ENCODE measurements at places on chromosomes 11 and 22.

DNA sequence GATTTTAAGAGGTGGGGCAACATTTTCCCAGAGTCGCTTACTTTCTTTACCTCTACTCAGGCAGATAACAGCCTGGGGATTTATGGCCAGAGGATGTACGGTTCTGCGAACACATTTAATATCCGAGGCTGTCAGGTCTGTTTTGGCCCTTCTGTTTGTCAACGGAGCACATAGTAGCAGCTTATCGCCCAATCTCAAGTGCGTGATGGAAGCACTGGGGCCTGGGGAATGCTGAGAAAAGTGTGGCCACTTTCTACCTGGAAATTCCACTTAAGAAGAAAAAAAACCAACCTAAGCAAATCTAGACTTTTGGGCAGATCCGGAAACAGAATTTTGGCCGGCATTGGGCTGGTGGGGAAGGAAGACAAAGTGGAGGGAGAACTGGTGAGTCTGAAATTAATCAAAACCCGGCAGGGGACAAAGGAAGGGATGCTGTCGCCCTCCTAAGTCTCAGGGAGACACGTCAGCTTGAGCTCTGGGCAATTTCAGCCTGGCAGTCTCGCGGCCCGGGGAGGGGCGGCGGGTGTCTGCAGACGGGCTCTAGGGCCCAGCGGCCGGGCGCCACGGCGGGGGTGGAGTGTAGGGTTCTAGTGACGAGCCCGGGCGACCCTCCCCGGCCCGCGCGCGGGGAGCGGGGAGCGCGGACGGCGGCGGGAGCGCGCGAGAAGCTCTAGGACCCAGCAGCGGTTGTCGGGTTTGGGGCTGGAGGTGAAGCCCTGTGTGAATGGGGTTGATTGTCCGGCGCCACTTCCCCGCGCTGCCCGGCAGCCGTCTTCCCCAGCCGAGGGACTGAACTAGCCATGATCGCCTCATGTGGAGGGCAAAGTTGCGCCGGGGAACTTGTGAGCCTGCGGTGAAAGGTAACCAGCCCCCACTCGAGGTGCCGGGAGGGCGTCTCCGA, at the start of gene AMOTL1:
Gene AMOTL1, plus strand, starts transcription at position 656 of the 901 bp plus-strand sequence. Its CDS starts 156 bp downstream, at position 812.
- peak; percentile 42 for DNase-seq

GRCh38 chr11:12075822-12076821, 34.3 kb upstream of the MICAL2 start:
- no peak for DNase-seq

DNA sequence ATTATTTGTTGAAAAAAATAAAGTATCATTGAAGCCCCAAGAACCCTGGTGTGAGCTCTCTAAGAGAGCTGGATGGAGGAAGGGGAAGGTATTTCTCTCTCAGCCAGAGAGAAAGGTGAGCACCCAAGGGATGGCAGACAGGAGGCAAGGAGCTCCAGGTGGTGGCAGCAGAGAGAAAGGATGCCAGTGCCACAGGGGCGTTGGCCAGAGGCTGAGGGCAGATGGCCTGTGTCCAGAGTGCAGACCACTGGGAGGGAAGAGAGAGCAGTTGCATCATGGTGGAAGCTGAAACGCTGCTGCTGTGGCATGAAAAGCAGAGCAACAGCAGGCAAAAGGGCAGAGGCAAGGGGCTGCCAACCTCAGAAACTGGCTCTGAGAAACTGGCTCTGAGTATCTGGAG, 8.5 kb downstream of the SPON1 start:
- no peak for DNase-seq

DNA sequence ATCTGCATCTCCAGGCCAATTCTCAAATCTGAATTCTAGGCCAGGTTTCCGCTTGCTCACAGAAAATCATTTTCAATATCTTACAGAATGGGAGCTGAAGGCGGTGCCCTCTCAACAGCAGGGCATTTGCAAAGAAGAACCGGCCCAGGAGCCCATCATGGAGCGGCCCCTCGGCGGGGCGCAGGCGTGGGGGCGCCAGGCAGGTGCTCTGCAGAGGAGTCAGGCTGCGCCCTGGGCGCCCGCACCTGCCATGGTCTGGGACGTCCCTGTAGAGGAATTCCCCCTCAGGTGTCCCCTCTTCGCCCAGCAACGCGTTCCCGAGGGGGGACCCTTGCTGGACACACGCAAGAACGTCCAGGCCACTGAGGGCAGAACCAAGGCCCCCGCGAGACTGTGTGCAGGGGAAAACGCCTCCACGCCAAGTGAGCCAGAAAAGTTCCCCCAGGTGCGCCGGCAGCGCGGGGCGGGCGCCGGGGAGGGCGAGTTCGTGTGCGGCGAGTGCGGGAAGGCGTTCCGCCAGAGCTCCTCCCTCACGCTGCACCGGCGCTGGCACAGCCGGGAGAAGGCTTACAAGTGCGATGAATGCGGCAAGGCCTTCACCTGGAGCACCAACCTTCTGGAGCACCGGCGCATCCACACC, 11.5 kb downstream of the ZNF74 start:
- no peak for DNase-seq

- no peak for DNase-seq
Observed at GRCh38 chr11:122183933-122184332, 67.9 kb upstream of the BLID start.

DNA sequence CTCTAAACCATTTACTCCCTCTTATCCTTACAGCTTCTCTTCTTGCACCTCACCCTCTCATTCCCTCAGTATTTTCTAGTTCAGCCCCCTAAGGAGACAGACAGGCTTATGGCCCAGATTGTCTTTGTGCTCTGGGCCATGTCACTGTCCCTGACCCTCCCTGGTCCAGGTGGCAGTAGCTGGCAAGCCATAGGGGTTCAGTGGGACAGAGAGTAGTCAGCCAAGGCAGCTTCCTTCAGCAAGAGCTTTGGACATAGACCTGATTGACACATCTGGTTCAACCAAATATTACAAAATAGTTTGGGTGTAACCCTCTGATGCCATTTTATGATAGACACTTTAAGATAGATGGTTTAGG, 53.9 kb downstream of the NCAM1 start:
- DNase-seq, result no peak

GRCh38 chr11:80872116-80872728, 1431.4 kb upstream of the TENM4 start:
- DNase-seq, result no peak

- DNase-seq, result no peak
Observed at GRCh38 chr11:31617246-31617645, 107.7 kb downstream of the ELP4 start.

DNA sequence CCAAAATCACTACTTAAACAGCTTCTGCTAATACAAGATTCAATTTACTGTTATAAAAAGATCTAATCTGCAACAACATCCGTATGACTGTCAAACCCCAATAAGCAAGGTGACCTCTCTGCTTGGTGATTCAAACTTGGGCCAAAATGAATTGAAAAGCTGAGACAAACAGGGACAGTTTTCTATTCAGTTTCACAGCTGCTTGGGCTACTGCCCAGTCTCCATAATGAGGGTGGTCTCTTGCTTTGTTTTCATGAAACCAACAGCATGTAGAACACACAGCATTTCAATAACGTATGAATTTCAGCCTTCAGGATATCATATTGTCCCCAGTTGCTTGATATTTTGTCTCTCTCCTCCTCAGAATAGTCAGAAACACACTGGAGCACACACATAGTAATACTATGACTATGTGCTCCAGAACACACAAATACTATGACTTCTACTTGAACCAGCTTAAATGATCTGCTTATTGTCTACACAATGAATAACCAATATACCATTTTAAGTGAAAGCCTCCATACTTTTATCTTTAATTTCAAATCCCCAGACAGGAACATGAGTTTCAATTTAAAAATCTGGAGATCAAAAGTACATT, 285.0 kb downstream of the TTC28 start:
- no peak for DNase-seq

DNA sequence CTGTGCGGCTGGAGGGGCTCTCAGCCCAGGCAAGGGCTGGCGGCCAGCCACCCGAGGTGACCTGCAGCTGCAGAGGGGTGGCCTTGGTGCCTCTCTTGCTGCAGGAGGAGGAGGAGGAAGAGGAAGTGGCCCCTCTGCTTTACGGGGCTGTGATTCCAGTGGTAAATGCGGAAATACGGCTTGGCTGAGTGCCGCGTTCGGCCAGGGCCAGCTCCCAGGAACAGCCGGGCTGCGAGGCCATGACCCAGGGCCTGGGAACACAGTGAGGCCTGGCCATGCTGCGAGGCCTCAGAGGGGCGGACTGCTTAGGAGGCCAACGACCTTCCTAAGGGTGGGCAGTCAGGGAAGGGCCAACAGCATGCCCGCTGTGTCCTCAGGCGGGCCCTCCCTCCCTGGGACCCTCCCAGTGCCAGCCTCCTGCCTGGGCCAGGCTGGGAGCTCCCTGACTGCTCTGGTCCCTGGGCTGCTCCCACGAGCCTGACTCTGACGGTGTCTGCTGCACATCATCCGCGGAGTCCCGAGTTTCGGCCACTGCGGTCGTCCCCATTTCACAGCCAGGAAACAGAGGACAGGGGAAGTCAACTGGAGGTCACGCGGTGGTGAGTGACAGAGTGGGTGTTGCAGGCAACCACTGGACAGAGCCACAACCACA, 20.8 kb upstream of the PPARA start:
- DNase-seq, result no peak

DNA sequence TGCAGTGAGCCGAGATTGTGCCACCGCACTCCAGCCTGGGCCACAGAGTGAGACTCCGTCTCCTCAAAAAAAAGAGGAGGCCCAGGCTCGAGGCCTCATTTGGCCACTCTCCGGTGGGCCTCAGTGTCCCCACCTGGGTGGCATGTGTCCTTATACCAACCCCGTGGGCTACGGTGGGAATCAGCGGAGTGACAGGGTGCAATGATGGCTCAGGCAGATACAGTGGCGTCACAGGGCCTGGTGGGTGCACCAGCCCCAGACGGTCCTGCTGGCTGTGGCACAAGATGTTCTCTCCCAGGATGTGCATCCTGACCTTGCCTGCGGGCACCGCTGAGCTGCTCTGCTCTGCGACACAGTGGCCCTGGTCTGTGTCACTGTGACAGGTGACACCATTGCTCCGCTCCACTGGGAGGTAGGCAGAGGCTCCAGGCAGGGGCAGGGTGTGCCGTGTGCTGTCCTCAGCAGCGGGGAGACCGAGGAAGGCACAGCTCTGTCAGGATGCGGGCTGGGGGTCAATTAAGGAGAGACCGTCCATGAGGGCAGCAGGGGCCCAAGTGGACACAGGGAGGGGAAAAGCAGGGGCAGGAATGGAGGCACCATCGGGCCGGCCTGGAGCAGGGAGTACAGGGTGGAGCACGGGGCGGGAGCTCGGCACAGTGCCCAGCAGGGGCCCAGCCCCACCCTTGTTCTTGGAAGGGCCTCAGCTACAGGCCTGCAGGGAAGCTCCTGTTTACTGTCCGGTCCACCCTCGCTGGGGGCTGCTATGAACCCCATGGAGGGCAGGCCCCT, 21.7 kb upstream of the TH start:
- DNase-seq, result no peak

- no peak for DNase-seq
Observed at GRCh38 chr11:77547863-77548551, 41.7 kb upstream of the AQP11 start.

- no peak for DNase-seq
Observed at GRCh38 chr22:37273126-37273845, 9.0 kb upstream of the CYTH4 start.

- DNase-seq, result no peak
Observed at GRCh38 chr11:76041208-76041607, 165.1 kb downstream of the WNT11 start.

DNA sequence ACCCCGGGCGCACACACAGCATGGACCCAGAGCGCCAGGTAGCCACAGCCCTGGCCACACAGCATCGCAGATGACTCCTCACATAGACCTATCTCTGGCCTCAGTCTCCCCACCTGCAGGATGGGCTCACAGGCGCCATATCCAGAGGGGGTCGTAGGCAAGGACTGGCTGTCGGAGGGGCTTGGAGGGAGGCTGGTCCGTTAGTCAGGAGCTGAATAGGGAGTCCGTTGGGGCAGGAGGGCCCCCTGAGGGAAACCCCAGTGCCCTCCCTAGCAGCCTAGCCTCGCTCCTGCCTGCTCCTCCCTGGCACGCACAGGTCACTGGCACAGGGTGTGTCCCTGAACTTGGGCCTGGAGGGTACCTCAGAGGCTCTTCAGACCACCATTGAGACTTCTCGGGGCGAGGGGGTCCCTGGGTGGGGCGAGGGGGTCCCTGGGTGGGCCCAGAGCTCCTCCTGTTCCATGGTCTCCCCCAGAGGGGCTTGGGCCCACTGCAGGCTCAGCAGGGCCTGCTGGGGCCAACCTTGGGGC, 2.0 kb downstream of the PLXNB2 start:
- DNase-seq, result no peak

- DNase-seq, result no peak
Observed at GRCh38 chr11:66617155-66617834, 865 bp downstream of the RBM14 start.

DNA sequence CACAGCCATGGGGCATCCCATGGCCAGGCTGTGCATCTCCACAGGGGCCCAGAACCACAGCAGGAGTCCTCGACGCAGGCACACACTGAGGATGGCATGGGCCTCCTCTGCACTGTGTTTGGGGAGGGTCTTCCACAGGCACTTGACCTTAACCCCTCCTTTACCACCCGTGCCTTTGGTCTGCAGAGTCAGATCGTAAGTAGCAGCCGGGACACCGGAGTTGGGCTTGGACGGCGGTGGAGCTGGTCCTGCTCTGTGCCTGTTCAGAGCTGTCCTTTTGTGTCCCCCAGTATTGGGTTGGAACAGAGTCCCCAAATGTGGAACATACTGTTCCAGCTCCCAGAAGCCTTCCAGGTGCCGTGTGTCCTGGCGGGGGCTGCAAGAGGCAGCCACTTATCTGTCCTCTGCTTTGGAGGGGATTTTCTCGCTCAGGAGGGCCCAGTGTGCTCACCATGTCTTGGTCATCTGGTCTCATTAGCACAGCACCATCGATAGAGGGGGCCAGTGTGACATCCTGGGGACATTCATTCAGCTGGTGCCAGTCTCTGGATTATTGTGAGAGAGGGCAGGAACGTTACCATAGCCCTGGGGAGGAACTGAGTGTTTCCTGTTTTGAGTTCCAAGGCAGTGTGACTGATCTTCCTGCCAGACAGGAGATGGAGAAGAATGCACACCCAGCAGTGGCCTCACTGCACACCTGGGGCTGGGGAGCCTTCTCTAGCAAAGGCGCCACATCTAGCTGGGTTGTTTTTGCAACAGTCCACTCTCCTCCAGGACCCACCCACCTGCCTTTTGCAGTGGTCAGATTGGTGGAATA, 12.4 kb downstream of the CRELD2 start:
- peak; percentile 66 for DNase-seq

- no peak for DNase-seq
Observed at GRCh38 chr11:46894961-46895360, 23.4 kb downstream of the LRP4 start.
